ENCODE measurements at places on chromosomes 6 and 20.
A peak's percentile ranks its signal among the peaks of the same experiment; 100 is the strongest.

GRCh38 chr20:56443654-56444540 is 24.5 kb upstream of the RTF2 start:
- no peak for DNase-seq

GRCh38 chr20:25218492-25218891 is 23.0 kb downstream of the ENTPD6 start:
- DNase-seq: no peak

- no peak for DNase-seq
Observed at GRCh38 chr6:55663914-55664313, 84.9 kb upstream of the HMGCLL1 start.

GRCh38 chr20:59375541-59375940 is 75.1 kb downstream of the EDN3 start:
- DNase-seq: no peak

- peak; percentile 41 for DNase-seq
Observed at GRCh38 chr20:22446613-22447446, 137.5 kb downstream of the FOXA2 start.

GRCh38 chr20:9409352-9409751 is 105.0 kb upstream of the LAMP5 start:
- DNase-seq: no peak

- DNase-seq: no peak
Observed at GRCh38 chr6:111681860-111682259, 76.2 kb upstream of the TRAF3IP2 start.

Data from foreskin keratinocyte (primary cell).